Pulmonary artery endothelial cell (primary cell): ENCODE measurements at places on chromosomes 5 and 9. TPM values are rescaled to one million over a fixed set of nuclear protein-coding genes. Genes with fewer than 3 reads are reported as not detected.

DNA sequence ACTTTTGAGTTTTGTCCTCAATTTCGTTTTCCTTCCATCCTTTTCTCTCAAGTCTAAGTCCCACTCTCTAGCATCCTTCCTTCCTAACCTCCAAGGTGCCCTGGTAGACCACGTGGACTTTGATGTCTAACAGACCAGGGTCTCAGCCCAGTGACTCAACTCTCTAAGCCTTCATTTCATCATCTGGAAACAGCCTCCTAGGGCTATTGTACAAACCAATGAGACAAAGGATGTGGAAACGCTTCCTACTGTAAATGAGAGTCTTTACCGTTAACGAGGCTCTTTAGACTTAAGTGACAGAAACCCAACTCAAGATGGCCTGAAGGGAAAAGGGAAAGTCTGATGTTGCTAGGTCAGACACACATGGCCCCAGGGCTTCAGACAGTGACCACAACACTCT lies 49.2 kb upstream of the CPLX2 start:
- DNase-seq = no peak

ADAMTS19 gene
- total RNA-seq = not detected in 2 replicates

FOXD4 gene
- total RNA-seq = 0.13 and 0.14 TPM in 2 replicates

- no peak for DNase-seq
These were observed 12.2 kb downstream of the CXXC5 start for GRCh38 chr5:139660105-139660922.

BTNL9 gene
- total RNA-seq = 0.04 and 0.07 TPM in 2 replicates

DNA sequence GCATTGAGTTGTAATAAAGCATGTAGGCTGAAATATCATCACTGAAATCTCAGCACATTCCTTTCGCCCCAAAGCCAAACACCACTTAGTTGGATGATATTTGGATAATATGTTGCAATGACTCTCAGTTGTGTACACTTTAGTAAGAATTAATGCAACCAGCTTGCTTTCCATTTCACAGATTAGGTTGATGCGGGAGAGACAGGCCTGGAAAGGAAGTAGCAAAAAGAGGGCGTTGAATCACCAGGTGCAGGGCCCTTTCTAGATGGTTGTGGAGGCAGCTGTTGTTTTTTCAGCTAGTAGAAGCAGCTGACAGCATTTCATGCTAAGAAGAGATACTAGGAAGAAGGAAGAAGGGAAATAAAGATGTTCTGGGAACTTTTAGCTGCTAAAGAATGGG lies 30.9 kb downstream of the DMRT3 start:
- DNase-seq = no peak

NUTM2F gene
- total RNA-seq = not detected in 2 replicates

GRCh38 chr5:75051217-75051751 lies 1.1 kb downstream of the GCNT4 start:
- DNase-seq = no peak

GRCh38 chr5:72895758-72896157 lies 60.1 kb upstream of the FCHO2 start:
- no peak for DNase-seq

GRCh38 chr5:125602184-125602583 lies 821.0 kb upstream of the GRAMD2B start:
- no peak for DNase-seq

TMEM8B gene
- 0.35 and 0.59 TPM in 2 replicates for total RNA-seq

DNA sequence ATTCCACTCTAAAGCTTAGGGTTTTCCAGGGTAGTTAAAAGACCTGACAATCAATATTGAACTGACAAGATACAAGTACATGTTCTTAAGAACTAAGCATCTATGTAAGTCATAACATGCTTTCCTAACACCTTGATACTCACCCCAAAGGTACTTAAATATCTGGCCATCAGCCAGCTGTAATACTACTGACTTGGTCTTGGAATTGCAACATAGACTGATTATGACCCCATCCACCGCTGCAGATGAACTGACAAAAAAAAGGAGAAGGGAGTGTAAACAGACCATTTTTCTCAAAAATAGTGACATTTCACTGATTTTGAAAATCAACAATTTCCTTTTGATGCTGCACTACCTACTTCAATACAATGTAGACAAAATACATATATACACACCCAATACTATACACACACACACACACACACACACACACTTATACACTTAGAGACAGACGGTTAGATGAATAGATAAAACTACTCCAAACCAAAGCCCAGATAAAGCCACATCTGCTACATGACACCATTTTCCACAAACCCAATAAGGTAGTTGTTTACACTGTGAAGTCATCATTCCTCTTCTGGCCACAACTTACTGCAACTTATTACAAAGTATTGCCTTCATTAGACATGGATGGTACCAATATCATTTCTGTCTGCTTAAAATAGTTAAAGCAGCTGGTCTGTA lies 30.4 kb downstream of the ELP1 start:
- no peak for DNase-seq

GRCh38 chr5:23703940-23704855 lies 196.8 kb downstream of the PRDM9 start:
- DNase-seq = no peak

MSMP gene
- 8.5 and 23.2 TPM in 2 replicates for total RNA-seq

- DNase-seq = no peak
These were observed 301.8 kb downstream of the TLE1 start for GRCh38 chr9:81387360-81388106.

DNA sequence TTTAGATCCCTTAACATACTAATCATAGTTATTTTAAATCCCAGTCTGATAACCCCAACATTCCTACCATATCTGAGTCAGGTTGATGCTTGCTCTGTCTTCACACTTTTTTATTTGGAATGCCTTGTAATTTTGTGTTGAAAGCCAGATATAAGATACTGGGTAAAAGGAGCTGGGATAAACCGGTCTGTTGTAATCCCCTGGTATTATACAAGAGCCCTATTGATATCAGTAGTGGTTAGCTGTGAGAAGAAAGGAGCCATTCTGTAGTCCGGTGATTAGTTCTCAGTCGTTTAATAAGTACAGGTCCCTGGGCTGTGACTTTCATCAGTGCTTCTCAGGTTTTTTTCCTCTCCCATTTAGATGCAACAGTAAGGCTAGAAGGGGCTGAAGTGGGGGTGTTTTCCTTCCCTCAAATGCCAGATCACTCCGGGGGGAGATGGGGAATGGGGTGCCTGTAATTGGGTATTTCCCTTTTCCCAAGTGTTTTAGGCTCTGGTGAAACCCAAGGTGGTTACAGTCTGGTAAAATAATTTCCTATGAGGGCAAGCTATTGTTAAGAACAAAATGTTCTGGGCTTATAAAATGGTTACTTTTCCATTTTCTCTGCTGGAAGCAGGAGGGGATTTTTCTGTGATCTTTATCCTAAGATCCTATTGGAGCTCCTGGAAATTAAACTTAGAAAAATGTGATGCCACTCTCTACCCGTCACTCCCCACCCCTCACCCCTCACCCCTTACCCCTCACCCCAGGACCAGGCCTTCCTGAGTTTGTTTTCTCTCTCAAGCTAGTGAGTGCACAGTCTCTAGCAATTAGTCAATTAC lies 72.7 kb downstream of the KCNN2 start:
- no peak for DNase-seq

DNA sequence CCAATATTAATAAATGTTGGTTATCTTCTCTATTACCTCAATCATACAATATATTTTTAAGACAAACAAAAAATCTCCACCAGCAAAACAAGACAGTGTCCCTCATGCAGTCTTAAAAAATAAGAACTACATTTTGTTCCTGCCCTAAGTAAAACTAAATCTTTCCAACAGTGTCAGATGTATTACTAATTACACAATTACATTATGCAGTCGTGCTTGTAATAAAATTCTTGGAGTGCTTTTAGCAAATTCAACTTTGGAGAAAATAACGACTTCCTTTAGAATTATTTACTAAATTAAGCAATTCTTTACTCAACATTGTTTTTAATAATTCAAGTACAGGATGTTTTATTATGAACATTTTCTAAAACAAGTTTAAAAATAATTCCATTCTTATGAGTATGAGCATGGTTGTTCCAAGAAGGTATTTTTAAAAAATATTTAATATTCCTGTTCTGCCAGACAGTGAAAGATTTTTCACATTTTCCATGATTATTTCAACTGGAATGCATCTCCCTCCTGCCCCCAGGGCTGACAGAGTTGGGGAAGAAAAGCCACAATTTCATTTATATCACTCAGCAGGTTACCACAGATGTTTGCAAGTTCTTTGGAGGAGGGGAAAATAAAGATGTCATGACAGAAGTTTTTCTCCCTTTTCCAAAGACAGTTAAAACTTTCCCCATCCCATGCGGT lies 137.9 kb downstream of the FAM114A2 start:
- no peak for DNase-seq

DNA sequence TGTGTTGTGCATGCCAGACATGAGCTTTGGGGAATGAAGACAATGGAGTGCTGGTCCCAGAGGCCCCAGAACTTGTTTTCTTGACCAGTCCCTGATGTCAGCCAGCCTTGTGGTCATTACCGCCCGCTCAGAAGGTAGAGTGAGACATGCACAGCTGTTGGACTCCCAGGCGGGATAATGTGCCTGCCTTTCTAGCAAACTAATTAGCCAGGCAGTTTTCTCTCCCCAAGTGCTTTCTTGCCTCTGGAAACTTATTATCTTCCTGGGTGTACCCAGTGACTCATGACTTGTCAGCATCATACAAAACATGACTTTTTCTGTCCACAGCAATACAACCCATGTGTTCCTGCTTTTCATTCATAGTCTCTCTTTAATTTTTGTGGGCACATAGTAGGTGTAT lies 131.1 kb downstream of the RMI1 start:
- no peak for DNase-seq

SERF1A gene
- 1.8 and 2.3 TPM in 2 replicates for total RNA-seq

SHROOM1 gene
- 4.6 and 5.3 TPM in 2 replicates for total RNA-seq

- DNase-seq = peak; percentile 32
These were observed at the start of gene FAXDC2 for GRCh38 chr5:154850255-154851062. Gene FAXDC2, minus strand, starts transcription at chr5:154850603. Its CDS starts 12,425 bp downstream, at chr5:154838178.

GRCh38 chr5:21195145-21195544 lies 1207.1 kb upstream of the CDH18 start:
- no peak for DNase-seq

RAD23B gene
- 88.8 and 105 TPM in 2 replicates for total RNA-seq

GRCh38 chr5:97182571-97183099 lies 412 bp downstream of the RIOK2 start:
- DNase-seq = no peak

DNA sequence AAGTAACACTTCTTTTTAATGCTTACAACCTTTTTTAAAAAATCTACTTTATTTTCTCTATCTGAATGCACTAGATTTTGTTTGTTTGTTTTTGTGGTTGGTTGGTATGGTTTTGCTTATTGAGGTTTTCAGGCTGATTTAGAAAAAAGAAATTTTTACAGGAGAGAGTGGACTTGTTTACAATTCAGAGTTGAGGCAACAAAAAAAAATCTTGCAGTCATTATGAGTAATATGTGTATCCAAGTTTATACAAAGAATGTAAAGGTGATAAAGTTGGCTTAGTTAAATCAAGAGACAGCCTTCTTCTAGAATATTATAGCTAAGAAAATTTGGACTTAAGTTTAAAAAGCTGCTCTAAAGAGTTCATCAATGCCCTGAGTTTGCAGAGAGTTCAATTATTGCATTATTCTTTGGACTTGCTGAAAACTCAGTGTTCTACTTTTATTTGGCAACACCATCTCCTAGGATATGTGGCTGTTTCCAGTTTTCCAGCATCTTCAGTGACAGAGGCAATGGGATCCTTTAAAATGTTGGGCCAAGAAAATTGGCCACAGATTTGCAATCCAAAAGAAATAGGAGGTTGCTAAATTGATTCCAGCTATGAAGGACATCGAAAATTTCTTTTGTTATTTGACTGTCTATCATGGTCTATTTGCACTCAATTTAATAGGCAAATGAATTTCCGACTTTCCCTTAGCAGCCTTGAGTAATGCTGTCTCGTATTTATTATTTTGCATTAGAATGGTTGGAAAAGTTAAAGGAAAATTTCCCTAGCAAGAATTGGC lies 10.7 kb downstream of the STK32A start:
- no peak for DNase-seq

TAF11L2 gene
- total RNA-seq = not detected in 2 replicates

PCSK5 gene
- total RNA-seq = 8.9 and 11.5 TPM in 2 replicates

DNA sequence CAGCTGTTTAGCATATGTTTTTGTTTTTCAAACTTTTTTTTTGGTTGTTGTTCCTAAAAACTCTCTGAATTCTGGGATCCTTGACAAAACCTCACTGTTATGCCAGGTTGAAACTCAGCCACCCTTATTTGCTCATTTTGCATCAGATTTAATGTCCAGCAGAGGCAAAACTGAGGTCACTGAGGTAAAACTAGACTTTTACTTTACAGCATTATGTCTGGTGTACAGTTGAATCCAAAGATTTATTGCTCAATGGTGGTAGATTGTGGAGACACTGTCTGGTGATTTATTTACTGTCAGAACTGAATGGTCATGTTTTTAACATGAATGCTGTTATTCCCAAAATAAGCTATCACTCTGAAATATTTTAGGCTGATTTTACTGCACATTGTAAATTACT lies 87.9 kb downstream of the FBXL7 start:
- DNase-seq = no peak

- DNase-seq = no peak
These were observed 993 bp downstream of the HCN1 start for GRCh38 chr5:45694971-45695803.

GRCh38 chr5:14424011-14424685 lies 157.4 kb upstream of the OTULINL start:
- DNase-seq = no peak

ACTBL2 gene
- not detected in 2 replicates for total RNA-seq

GRCh38 chr9:98092613-98092931 lies 26.4 kb downstream of the TRIM14 start:
- no peak for DNase-seq

- no peak for DNase-seq
These were observed 83.4 kb downstream of the SH3PXD2B start for GRCh38 chr5:172370648-172371545.

GRCh38 chr5:65161655-65162054 lies 320.1 kb downstream of the ADAMTS6 start:
- DNase-seq = no peak

DNA sequence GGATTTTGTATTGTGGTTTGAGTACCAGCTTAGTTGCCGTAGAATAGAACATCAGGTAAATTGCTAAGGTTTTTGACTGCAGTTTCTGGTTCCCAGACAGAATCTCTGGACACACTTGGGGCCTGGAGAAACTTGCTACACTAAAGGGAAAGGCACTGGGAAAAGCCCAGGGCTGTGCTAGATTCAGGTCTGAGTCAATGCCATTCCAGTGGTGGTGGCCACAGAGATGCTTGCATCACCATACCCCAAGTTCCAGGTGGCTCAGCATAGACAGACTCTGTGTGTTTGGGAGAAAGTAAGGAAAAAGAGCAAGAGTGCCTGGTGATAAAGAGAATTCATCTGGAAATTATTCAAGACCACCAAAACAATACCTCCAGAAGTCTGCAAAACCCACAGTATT lies 120.6 kb downstream of the HMHB1 start:
- DNase-seq = no peak

PCDHAC2 gene
- total RNA-seq = 2.0 and 2.5 TPM in 2 replicates
